Suppressor macrophage treated with lipopolysaccharide for 4 hours (primary cell): ENCODE measurements at places on chromosomes 4 and X.

DNA sequence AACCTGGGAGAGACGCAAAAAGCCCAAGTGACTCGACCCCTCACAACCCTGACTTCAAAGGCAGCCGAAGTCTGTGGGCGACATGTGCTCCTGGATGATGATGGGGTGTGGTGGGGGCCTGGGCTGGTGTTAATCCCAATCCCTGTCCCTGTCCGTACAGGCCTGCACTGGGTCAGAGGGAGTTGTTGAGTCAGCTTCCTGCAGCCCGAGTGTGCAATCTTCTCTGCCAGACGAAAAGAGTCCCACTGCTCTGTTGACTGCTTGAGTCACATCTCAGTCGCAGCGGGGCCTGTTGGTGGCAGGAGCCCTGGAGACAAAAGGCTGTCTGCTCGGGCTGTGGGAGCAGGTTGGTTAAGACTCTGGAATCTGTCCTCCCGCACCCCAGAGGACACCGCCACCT is 10.3 kb downstream of the FAM3A start:
- DNase-seq = no peak

GRCh38 chr4:37445023-37445422 is 200.5 kb downstream of the NWD2 start:
- no peak for DNase-seq

DNA sequence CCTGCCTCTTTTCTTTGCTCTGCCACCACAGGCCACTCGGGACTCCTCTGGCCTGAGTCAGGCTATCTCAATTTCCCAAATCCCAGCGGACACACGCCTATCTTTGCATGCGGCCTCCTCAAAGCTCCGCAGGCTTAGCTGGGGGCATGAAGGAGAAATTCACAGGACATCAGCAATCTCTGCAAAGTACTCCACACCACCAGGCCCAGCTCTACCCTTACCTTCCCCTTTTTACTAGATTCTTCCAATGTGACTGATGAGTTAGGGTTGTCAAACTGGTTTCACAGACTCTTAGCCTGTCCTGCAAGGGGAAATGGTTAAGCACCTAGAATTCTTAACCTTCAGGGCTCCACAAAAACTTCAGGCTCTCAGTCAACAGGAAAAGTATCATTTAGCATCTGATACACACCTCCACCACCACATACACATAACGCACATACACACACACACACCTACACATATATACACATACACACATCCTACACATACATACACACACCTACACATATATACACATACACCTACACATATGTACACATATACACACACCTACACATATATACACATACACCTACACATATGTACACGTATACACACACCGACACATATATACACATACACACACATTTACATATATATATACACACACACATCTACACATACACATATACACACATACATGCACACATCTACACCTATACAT is 349.1 kb downstream of the ANK2 start:
- DNase-seq = no peak

DNA sequence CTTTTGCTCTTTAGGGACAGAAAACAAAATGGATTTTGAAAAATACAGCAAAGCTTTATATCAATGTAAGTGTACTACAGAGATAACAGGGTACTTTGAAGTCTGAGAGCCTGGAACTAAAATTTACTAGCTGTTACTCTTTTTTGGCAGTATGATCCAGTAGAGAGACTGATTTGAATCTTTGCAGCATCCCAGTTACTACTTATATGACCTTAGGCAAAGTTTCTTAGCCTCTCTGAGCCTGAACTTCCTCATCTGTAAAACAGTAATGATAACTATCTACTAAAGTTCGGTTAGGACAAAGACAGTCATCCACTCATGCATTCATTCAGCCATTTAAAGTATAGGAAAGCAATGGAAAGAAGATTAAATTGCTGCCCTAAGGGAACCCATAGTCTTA is 10.1 kb downstream of the BRWD3 start:
- no peak for DNase-seq

- no peak for DNase-seq
These were observed 41.2 kb downstream of the LIN54 start for GRCh38 chr4:82969414-82969813.
